Naive thymus-derived CD4-positive, alpha-beta T cell (primary cell): ENCODE measurements at places on chromosomes 7 and 10. TPM values are rescaled to one million over a fixed set of nuclear protein-coding genes. Genes with fewer than 3 reads are reported as not detected.

- DNase-seq, result no peak
Measured at GRCh38 chr10:97067716-97068391, 117.9 kb downstream of the SLIT1 start.

DNA sequence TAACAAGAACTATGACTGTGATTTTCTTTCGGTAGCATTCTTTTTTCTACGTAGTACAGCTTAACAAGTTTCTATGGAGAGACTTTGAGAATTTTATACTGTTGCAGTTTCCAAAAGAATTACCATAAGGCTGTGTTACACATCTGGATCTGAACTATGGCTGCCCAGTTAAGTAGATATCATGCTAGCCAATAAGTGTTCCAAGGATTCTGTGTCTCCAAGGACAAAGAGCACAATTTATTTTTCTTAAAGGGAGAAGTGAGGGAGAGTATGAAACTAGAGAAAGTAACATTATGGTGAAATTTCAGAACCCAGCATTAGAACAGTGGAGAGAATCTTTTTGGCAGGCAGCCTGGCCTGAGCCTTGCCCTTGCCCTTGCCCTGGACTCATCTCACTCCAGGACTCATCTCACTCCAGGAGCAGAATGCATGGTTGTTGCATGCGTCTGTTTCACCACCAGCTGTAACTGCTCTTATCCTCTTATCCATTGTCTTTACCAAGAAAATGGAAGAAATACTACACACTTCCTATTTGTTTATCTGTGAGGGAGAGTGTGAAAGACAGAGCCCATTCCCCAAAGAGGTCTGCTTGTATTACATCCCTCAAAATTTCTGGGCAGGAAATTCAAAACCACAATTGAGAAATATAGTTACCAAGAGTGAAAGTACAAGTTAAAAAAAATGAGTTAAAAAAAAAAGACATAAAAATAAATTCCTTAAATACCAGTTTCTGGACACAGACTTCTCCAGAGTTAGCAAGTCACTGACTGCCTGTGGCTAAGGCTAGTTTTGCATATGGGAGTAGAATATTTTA lies 1067.5 kb downstream of the NRG3 start:
- no peak for DNase-seq

OR2A12 gene
- total RNA-seq, result not detected

DNA sequence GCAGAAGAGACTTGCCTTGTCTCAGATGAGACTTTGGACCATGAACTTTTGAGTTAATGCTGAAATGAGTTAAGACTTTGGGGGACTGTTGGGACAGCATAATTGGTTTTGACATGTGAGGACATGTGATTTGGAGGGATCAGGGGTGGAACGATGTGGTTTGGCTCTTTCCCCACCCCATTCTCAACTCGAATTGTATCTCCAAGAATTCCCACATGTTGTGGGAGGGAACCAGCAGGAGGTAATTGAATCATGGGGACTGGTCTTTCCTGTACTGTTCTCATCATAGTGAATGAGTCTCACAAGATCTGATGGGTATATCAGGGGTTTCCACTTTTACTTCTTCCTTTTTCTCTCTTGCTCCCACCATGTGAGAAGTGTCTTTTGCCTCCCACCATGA lies 229.7 kb upstream of the KCND2 start:
- DNase-seq, result no peak

HGF gene
- not detected for total RNA-seq

- DNase-seq, result no peak
Measured at GRCh38 chr7:95687759-95688343, 84.5 kb upstream of the DYNC1I1 start.

DNA sequence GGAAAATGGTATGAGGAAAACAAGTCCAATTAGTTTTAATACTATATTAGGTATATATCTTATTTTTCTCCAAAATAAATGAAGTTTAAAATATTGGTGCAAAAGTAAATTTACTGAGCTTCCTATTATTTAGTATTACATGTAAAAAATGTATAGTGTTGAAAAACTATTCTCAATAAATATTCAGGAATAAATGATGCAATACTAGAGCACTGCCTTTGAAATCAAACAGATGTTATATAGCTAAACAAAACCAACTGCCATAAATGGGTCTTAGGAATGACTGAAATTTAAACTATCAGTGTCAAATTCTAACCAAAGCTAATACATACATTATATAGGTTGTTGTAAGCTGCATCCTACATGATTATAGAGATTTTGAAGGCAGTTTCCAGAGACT lies 1434.0 kb upstream of the LRRTM3 start:
- DNase-seq, result no peak

TAS2R41 gene
- 1.9 TPM for total RNA-seq

RBP3 gene
- not detected for total RNA-seq

ICA1 gene
- total RNA-seq, result 5.8 TPM

DNA sequence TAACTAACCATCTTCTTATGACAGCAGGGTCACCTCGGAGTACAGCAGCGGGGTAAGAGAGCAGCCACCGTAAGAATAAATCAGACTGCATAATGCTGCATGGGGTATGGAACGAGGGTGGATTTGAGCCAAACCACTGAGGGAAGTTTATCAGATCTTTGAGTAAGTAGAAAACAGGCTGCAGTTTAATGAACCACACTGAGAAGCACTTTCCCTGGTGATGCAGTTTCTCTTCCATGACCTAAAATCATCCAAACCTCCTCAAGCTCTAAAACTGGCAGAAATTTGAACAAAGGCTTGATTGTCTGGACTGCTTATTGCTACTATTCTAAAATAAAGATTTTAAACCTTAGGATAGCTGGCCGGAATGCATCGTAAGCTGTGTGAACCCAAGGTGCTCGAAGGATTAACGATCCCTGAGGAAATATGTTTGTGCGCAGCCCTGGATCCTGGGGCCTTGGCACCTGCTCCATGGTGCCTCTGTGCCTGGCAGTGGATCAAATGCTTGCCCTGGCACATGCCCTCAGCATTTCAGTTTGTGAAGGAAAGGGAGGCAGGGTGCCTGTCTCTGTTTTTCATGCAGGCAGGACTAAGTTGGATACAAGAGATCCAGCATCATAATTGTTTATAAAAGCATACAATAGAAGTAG lies 322.7 kb downstream of the LHFPL3 start:
- DNase-seq, result no peak
